ENCODE measurements at places on chromosomes 3 and 15. TPM values are rescaled to one million over a fixed set of nuclear protein-coding genes. Genes with fewer than 3 reads are reported as not detected.

The GABRR3 gene
- total RNA-seq = not detected

The PDHB gene
- total RNA-seq = 52.6 TPM

The ST6GAL1 gene
- total RNA-seq = 13.2 TPM

The IGDCC3 gene
- total RNA-seq = 0.08 TPM

The ADAMTS17 gene
- total RNA-seq = 4.0 TPM

The SLC9C1 gene
- total RNA-seq = not detected

All from esophagus mucosa (tissue), 1 donor.